ENCODE measurements at places on chromosomes 13 and 19.

- DNase-seq: no peak
Measured at GRCh38 chr19:7994928-7995809, 10.3 kb downstream of the ELAVL1 start.

DNA sequence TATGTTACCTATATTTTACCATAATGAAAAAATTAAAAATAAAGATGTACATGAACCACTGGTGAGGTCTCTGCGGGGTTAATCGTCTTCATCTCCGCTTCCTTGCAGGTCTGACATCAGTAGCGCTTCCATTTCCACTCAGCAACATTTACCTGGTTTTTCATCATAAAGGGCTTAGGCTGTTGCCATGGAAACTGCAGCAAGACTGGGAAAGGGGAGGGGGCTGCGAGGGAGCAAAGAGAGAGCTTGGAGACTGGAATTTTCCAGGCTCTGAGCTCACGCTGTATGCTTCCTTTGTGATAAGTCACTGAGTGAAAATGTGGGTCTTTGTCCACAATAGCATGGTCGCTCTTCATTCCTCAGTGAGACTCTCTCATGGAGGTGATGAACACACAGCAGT, 136.6 kb upstream of the USP29 start:
- no peak for DNase-seq

DNA sequence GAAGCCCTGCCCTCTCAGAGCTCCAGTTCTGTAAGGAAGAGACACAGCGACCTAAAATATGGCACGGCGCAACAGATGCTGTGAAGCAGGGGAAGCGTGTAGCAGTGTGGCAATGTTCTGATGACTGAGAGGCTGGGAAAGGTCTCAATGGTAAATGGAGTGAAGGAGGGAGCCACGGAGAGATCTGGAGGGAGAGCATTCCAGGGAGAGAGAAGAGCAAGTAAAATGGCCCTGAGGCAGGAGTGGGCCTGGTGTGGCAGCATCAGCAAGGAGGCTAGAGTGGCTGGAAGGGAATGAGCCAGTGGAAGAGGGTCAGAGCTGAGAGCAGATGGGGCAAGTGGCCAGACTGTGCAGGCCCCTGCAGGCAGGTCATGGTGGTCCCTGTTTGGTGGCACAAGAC, 16.4 kb downstream of the RCN3 start:
- DNase-seq: no peak

GRCh38 chr13:114227528-114227927, 7.2 kb upstream of the CDC16 start:
- DNase-seq: no peak

All from T-helper 2 cell (primary cell).